ENCODE measurements at places on chromosomes 6 and 20.

GRCh38 chr20:1537731-1538058 lies 19.8 kb downstream of the SIRPD start:
- DNase-seq = no peak

GRCh38 chr6:81138236-81138635 lies 614.2 kb downstream of the TENT5A start:
- DNase-seq = no peak

- DNase-seq = no peak
Observed at GRCh38 chr6:75210885-75211739, 5.3 kb upstream of the COL12A1 start.

DNA sequence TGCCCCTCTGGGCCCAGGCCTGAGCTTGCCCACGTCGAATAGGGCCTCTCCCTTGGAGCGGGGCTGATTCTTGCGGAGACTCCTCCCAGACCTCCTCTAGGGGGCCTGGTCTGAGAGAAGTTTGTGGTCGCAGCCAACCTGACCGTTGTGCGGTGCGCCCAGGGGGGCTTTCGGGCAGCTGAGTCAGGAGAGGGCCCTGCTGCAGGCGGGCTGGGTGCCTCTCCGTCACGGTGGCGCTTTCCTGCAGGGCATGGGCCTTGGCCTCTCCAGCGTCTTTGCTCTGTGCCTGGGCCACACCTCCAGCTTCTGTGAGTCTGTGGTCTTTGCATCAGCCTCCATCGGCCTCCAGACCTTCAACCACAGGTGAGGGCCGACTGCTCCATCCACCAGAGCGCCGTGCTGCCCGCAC lies 12.9 kb downstream of the SLC17A9 start:
- no peak for DNase-seq

- DNase-seq = no peak
Observed at GRCh38 chr6:157597461-157598312, 216.7 kb downstream of the ZDHHC14 start.

DNA sequence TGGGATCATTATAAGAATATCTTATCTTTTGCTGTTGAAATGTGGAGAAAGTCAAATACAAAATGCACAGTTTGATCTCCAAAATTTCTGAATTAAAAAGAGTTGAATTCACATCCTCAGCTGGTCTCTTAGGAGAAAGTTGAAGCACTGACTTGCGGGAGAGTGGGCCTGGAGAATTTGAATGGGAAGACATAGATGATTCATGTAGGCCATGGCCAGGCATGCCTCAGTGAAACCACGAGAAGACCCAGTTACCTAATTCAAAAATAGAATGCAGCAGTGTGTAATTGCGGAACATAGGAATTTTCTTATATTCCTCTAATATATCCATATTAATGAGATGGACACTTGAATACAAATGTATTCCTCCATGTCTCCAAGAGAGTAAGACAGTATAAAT lies 53.0 kb upstream of the DTNBP1 start:
- no peak for DNase-seq

DNA sequence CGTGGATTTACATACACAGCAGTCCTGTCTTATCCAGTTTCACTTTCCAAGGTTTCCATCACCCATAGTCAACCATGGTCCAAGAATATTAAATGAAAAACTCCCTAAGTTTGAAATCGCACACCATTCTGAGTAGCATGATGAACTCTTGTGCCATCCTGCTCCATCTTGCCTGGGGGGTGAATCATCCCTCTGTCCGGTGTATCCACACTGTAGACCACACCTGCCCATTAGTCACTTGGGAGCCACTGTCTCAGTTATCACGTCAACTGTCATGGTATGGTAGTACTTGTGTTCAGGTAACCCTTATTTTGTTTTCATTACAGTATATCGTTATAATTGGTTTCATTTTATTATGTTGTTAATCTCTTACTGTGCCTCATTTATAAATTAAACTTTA lies 38.5 kb downstream of the PTGIS start:
- no peak for DNase-seq

GRCh38 chr6:102309700-102310099 lies 916.2 kb downstream of the GRIK2 start:
- no peak for DNase-seq

DNA sequence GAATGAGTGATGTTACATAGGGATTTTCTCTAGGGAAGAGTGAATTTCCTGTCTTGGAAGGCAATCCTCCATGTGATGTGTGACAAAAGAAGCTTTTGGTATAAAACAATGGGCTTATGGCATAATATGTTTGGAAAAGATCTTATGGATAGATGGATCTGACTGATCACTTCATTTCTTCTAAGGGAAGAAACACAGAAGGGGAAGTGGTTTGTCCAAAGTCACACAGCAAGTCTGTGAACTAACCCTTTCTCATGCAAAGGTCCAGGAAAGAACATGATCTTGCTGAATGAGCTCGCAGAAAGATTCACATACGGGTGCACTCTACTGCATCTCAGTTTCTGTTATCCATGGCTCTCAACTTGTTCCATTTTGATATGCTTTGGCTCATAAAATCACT lies 575.9 kb upstream of the JAG1 start:
- DNase-seq = no peak

DNA sequence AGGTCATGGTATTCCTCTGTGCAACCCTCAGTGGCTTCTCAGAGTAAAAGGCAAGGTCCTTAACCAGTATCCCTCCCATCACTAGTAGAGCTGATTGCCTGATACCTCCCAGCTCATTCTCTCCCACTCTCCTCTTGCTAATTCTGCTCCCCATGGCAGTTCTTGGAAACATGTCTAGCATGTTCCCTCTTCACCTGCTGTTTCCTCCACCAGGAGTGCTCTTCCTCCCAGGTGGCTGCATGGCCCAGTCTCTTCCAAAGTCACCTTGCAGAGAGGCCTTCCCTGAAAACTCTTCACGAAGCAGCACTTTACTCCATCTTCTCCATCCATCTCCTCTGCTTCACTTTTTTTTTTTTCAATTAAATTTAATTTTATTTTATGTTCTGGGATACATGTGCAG lies 36.2 kb upstream of the OLIG3 start:
- DNase-seq = no peak

GRCh38 chr6:102355578-102355977 lies 962.1 kb downstream of the GRIK2 start:
- no peak for DNase-seq

GRCh38 chr6:43878823-43879495 lies 108.9 kb downstream of the VEGFA start:
- no peak for DNase-seq

- no peak for DNase-seq
Observed at GRCh38 chr6:36075656-36076055, 48.0 kb downstream of the MAPK14 start.

- DNase-seq = no peak
Observed at GRCh38 chr6:156283091-156283490, 494.1 kb upstream of the ARID1B start.

GRCh38 chr20:63406617-63407245 lies 45.6 kb upstream of the CHRNA4 start:
- DNase-seq = no peak

- DNase-seq = no peak
Observed at GRCh38 chr20:24977336-24977735, 15.2 kb downstream of the APMAP start.

DNA sequence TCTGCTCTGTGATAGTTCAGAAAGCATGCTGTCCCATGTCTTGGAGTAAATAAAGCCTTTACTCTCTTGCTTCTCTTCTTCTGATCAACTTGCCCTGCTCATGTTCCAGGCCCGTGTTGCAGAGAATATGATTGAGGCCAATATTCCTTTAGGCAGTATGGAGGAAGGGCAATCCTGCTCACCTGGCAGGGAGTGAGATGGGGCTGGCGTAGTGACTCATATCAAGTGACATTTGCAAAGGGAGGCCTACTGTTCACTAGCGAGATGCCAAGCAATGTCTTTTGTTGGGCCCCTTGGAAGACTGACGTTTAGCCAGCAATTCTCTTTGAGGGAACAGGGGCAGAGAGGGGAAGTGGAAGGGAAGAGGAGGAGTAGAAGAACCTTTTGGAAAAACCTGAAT lies 19.7 kb downstream of the ADTRP start:
- DNase-seq = no peak

GRCh38 chr20:29878777-29879442 lies 1378.6 kb upstream of the DEFB115 start:
- no peak for DNase-seq

DNA sequence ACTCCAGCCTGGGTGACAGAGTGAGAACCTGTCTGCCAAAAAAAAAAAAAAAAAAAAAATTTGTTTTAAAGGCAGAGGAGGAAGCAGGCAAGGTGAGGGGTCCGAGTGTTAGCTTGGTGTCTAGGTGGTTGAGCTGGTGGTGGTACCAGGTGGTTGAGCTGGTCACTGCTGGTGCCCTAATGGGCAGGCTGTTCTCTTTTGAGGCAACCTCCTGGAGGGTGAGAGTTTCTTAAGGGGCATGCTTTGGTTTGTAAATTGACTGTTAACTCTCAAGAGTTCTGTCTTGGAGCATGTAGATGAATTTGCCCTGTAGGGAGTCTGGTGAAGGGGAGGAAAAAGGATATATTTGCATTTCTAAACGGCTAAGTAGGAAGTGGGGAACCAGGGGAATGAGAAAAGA lies 52.7 kb downstream of the BANF2 start:
- DNase-seq = no peak

GRCh38 chr6:91083211-91083610 lies 496.3 kb upstream of the MAP3K7 start:
- no peak for DNase-seq

DNA sequence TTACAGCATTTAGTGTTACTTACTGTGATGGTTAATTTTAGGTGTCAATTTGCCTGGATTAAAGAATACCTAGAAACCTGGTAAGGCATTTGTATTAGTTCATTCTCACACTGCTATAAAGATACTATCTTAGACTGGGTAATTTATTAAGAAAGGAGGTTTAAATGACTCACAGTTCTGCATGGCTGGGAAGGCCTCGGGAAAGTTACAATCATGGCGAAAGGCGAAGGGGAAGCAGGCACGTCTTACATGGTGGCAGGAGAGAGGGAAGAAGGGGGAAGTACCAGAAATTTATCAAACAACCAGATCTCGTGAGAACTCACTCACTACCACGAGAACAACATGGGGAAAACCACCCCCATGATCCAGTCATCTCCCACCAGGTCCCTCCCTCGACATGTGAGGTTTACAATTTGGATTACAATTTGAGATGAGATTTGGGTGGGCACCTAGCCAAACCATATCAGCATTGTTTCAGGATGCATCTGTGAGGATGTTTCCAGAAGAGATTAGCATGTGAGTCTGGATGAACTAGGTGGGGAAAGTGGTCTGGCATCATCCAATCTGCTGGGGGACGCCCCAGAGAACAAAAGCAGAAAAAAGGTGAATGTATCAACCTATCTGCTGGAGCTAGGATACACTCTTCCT lies 76.8 kb downstream of the MKKS start:
- DNase-seq = no peak

GRCh38 chr6:18577491-18577890 lies 190.3 kb downstream of the RNF144B start:
- DNase-seq = no peak

DNA sequence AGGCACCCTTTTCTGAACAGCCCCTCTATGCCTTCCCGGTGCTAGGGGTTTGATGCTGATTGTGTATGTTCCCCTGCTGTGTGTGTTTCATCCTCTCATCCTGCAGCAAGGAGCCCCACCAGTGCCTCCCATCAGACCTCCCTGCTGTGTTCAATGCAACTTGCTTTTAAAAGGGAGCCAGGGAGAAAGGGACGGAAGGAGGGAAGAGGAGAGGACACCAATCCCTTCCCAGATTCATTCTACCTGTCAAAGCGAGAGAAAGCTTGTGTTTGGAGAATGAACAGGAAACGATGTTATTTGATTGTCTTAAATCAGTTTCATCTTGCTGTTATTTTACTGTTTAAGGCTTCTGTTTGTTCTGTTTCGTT lies 259.2 kb downstream of the ADGB start:
- no peak for DNase-seq

DNA sequence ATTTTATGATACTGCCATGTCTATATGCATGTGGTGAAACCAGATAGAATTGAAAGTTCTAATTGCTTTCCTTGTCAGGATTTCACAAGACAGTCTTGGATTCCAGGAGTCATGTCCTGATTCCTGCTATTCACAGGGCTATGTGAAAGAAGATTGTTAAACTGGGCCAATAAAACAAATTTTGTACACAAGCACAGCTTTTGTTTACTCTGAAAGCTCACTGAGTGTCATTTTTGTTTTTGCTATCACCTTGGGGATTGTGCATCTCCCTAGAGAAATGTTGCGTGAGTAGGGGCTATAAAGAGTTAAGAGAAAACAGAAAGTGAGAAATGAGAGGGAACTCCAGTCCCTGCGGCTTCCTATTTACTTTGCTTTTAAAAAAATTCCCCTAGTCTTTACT lies 627.5 kb downstream of the PKHD1 start:
- no peak for DNase-seq

DNA sequence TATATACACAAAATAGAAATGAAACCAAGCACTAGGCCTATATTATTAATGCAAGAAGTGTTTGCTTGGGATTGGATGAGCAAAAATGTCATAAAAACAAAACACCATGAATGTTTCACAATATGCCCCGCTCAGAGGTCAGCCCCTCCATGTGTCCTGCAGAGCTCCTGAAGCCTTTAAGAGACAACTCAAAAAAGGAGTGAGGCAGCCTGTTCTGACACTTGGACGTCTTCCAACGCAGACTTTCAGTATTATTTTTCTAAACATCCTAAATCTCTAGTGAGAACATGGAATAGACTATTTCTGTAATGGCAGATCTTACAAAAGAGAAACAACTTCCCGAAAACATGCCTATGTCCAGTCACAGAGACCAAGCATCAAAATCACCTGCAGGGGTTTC lies 322.6 kb downstream of the PRKN start:
- no peak for DNase-seq

GRCh38 chr6:156925718-156926607 lies 148.8 kb downstream of the ARID1B start:
- no peak for DNase-seq

- no peak for DNase-seq
Observed at GRCh38 chr6:145420599-145420998, 314.7 kb downstream of the EPM2A start.
